Activated CD4-positive, CD25-positive, alpha-beta regulatory T cell treated with anti-CD3 and anti-CD28 coated beads, Interleukin-2, amount 50 U/mL, for 16 hours (primary cell): ENCODE measurements at places on chromosomes 16 and 17.

DNA sequence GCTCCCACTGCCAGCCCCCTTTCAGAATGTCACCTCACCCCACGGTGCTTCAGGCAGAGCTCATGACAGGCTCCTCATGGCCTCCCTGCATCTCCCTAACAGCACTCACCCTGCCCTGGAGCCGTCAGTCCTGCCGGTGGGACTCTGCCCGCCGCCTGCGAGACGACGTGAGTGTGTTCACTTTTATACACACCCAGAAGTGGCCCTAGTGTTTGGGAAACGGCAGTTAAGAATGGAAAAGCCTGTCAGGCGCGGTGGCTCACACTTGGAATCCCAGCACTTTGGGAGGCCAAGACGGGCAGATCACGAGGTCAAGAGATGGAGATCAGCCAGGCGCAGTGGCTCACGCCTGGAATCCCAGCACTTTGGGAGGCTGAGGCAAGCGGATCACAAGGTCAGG lies 12.3 kb upstream of the CYTH1 start:
- no peak for DNase-seq

GRCh38 chr16:48864055-48864454 lies 254.1 kb upstream of the N4BP1 start:
- no peak for DNase-seq

DNA sequence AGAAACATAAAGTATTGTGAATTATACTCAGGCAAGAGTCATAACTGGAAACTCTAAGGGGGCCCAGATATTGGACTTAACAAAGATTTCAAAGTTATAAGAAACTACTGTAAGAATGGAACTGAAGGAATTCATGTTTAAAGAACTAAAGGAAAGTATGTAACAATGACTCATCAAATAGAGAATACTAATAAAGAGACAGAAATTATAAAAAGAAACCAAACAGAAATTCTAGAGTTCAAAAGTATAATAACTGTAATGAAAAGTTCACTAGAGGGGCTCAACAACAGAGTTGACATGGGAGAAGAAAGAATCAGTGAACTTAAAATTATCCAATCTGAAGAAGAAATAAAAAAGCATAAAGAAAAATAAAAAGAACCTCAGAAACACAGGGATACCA lies 55.4 kb downstream of the ADCY9 start:
- DNase-seq = no peak

DNA sequence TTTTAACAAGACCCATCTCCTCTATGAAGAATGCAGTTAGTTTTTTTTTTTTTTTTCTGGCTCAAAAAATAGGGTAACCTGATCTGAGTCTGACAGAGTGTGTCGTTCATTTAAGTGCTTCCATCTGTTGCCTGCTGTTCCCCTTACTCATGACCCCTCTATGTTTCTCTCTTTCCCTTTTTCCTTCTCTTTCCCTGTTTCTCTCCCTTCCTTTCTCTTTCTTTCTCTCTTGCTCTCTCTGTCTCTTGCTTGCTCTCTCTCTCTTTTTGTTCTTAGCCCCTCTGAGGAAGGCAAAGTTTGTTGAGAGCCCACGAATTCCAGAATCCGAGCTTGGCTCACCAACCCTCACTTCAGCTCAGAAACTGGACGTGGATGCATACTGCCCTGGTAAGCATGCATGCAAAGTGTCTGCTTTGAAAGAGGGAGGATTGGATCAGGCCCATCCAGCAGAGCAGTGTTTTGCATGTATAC lies 185.0 kb downstream of the TANC2 start:
- no peak for DNase-seq

DNA sequence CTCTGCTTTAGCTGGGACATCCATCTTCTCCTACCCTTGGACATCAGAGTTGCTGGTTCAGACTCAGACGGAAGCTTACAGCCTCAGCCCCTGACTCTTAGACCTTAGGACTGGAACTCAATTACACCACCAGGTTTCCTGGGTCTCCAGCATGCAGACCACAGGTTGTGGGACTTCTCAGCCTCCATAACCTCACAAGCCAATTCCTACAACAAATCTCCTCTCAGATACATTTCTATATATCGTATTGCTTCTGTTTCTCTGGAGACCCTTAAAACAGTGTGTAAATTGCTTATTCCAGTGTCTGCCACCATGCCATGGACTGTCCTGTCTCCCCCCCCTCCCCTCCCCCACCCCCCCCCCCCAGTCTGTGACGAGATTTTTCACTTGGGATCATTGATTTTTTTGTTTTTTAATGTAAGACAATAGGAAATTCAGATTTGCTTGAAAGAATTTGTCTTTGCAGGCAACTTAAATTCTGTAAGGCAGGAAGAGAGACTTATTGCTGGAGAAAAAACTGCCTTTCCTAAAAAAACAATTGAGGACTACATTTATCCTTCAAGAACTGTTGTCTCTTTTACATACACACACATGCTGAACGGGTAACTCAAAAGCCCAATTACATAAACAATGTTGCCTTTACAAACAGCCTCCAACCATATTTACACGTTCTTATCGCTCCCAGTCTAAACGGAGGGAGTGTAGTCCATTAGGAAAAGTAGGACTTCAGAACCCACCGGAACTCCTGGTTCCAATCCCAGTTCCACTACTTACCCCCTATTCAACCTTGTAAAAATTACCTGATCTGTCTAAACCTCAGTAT lies 39.9 kb downstream of the TEKT5 start:
- DNase-seq = no peak

DNA sequence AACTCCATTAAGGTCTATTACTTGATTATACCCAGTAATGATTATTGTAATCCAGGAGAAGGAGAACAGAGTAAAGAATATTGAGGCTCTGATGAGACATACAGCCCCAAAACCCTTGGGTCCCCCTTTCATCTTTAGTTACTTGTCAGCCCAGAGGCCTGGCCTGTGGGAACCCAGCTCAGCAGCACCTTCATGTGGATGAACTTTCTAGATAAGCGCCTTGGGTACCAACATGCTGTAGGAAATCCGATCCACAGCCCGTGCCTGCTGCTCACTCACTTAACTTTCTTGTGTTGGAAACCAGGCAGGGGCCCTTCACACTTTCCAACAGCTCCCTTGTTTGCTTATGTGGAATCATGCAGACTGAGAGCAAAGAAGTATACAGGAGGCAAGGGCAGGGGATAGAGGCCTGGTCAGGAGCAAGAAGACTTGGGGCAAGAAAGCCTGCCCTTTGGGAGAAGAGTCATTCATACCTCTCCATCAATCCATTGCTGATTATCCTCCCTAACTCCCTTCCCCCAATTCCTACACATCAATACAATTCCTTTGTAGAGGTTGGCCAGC lies 64.0 kb upstream of the SOX9 start:
- DNase-seq = no peak

GRCh38 chr17:28189667-28190066 lies 129.3 kb upstream of the TMEM97 start:
- DNase-seq = no peak

- peak; percentile 53 for DNase-seq
Measured at GRCh38 chr16:83898463-83899271, at the start of gene MLYCD. TSS of gene MLYCD (plus strand) at chr16:83899115. CDS start at chr16:83899145, 30 bp downstream.

- no peak for DNase-seq
Measured at GRCh38 chr16:68257906-68258800, 6.2 kb upstream of the SLC7A6 start.

- no peak for DNase-seq
Measured at GRCh38 chr17:57619061-57619937, 125.8 kb downstream of the CCDC182 start.
